Fibroblast of skin of right quadriceps (primary cell): ENCODE measurements at places on chromosomes 5 and 9.

DNA sequence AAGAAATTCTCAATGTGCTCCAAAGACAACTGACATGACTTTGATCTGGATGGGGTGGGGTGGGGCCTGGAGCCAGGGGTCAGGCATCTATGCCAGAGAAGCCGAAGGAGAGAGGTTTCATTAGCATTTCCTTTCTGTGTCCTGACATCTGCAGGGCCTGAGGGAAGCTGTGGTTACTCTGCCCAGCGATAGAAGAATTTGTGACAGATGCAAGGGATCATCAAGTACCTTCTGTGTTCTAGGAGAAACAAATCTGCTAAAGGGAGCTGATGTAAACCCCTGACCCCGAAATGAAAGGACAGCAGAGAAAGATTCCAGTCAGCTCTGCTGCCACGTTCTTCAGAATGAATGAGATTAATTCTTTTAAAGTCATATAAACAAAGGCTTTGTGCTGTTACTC, 335.7 kb downstream of the PRELID2 start:
- no peak for DNase-seq

DNA sequence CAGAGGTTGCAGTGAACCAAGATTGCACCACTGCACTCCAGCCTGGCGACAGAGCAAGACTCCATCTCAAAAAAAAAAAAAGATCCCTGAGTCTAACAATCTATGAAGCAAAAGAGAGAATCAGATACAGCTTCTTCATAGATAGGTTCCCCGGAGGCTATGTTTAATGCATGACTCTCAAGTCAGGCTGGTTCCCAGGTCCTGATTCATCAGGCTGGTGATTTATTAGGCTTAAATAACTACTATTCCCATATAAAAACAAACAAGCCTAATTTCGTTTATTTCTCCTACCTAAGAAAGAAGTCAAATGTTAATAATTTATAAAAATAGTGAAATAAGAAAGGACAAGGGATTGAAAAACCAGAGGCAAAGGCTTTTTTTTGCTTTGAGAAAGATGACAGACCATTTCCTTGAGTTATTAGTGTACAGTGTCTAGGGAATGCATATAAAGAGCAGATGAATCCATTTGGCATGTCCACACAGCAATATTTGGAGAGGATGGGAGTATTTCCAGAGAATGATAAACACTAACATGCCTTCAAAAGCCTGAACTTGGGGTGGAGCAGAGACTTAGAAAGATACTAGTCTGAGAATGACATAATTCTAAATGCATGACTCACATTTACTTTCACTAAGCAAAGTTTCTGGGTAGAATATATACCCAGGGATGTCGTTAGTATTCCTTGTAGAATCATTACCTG, 115.3 kb downstream of the NREP start:
- DNase-seq: peak; percentile 67

GRCh38 chr9:106972082-106972481, 109.1 kb downstream of the ZNF462 start:
- no peak for DNase-seq

DNA sequence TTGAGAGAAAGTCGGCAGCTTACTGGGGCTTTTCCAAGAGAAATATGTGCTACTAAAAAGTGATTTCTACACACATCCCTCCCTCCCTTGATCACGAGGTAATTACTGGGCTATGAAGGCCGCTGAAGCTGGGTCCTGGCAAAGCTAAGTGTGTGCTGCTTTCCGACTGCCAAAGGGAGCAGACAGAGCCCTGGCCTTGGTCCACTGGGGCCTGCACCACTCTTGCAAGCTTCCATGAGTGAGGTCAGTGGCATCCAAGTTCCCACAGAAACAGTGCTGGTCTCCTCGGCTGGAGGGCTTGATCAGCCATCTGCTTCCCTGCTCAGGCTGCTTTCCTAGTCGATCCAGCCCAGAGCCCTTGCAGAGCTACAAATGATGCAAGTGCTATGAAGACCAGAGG, 154.8 kb upstream of the LHFPL2 start:
- DNase-seq: no peak

DNA sequence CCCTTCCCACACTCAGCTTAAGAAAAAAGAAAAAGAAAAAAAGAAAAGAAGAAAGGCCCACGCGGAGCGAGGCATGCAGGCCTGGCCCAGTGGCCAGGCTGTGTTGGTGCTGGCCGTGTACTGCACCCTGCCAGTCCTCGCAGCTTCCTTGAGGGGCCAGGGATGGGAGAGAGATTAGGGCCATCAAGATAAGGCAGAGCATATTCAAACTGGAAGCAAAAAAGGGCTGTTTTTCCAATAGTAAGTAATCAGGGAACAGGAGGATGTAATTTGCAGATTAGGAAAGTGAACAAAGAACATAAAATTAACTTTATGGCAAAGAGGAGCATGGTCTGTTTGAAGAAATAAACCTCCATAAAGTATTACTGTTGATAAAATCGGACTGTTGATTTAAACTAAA, 319.6 kb upstream of the CLINT1 start:
- DNase-seq: no peak

DNA sequence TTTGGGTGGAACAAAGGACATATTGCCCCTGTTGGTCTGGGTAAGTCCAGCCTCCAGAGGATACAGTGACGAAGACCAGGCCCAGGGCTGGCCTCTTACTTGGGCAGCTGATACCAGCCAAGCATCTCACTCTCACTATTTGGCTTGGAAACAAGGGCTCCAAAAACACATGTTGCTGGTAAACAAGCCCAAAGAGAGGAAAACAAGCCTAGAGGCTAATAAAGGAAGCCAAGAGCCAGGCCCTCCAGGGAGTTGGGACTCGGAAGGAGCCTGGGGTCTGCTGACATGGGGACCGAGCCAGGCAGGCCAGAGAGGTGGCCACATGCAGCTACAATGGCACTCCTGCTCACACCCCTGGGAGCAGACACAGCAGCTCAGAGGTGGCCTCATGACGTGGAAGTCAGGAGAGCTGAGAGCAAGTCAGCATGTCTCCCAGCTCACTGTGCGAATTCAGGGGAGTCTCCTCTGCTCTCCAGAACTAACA, 5.7 kb downstream of the SPARC start:
- no peak for DNase-seq

DNA sequence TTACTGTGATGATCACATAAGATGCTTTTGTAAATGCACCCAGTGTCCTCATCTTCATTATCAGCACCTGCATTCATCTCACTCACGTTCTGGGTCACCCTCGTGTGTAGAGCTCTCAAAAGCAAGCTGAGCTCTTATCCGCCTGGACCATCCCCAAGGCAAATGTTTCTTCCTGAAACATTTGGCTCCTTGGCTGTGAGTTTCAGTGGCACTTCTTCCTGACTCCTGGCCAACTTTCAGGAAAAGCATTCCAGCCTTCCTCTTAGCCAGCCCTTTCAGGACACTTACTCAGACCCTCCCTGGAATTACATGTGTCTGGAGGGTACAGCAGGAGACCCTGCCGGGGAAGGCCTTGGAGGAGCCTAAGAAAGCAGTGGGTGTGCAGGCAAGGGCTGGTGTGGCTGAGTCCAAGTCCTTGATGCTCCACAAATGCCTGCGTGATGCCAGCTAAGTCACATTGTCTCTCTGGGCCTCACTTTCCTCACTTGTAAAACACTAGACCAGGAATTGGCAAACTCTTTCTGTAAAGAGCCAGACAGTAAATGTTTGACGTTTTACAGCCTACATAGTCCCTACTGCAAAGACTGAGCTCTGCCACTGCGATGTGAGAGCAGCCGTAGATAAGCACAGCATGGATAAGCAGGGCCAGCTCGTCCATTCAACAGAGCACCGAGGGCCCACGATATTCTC, 72.1 kb downstream of the PDE6A start:
- DNase-seq: no peak

- peak; percentile 73 for DNase-seq
Observed at GRCh38 chr9:89602978-89603766, 1.6 kb upstream of the GADD45G start.

DNA sequence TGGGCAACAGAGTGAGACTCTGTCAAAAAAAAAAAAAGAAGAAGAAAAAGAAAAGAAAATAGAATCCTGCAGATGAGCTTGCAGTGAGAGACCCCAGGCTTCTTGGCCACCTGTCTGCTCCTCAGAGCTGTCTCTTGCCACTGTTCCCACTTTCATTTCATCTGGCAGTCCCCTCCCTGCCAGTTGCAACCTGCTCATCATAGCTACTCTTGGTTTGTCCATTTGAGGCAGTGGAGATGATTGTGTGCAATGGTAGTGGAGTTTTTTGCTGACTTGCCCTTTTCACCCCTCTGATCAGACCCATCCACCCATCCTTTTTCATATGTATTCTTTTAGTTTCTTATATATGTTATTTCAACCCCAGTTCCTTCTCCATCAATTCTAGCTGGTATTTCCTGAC, 28.7 kb downstream of the ANKRD33B start:
- DNase-seq: no peak

DNA sequence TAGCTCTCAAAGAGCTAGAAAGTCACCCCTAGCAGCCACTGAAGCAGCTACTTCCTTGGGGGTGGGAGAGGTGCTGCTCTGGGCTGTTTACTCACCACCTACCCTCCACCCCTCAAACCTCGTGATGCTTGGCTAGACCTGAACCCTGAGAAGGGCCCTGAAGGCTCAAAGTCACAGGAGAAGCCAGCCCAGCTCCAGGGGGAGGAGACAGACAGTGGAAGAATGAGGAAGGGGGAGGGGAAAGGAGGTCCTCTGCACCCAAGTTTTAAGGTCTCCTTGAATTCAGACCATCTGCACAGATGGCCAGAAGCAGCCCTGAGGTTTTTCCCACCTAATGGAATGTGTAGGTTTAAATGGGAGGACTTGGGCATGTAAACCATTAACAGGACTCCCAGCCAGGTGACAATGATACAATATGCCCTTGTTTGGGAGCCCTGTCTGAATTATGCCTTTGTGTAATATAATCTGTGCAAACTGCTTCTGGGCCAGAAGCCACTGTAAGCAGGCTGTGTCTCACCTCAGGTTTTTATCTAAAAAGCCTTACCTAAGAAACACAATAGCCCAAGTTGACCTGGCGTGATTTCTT, 180.5 kb downstream of the PIK3R1 start:
- no peak for DNase-seq

DNA sequence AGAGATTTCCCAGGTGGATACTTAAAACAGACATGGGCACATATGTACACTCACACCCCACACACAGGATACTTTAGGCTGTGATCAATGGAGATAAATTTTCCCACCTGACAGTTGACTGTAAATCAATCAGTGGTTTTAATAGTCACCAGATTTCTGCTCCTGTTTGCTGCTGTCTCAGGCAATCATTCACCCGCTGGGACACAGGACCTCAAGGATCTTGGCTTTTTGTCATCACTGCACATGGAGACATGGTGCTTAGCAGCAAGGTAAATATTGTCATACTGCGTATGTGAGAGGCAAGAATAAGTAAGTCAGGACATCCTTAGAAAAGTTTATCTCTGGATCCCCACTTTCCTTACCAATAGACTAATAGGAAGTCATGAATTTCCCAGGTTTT, 60.8 kb upstream of the KLF9 start:
- no peak for DNase-seq

GRCh38 chr5:58143181-58143580, 316.7 kb downstream of the PLK2 start:
- DNase-seq: no peak

DNA sequence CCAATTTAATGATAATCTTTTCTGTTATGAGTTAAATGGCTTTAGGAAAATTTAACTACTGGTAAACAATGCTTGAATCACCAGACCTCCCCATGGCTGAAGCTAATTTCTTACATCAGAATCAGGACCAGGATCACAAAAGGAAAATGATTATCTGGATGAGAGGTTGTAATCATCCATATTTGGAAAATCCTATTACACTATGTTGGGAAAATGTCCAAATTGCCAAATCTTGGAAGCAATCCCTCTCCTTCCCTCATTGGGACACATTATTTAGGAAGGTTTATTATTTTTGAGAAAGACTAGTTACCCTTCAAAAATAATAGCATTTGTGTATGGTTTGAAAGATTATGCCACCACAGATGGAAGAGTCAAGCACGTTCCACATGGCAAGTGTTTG, 130.7 kb upstream of the MINAR2 start:
- DNase-seq: no peak

DNA sequence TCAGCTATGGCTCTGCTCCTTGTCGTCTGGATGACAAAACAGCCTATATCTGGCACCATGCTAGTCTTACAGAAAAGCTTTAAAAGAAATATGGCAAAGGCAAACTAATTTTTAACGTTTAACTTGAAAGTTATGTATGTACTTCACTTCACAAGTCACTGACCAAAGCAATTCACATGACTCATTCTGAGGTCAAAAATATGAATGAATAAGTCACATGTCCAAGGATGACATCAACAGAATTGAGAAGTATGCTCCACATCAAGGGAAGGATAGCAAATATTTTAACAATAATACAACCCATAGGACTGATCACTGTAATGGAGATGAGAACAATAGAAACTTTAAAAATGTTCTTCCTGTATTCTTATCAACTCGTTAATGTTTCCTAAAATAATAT, 1072.6 kb upstream of the NUDT12 start:
- DNase-seq: peak; percentile 41

DNA sequence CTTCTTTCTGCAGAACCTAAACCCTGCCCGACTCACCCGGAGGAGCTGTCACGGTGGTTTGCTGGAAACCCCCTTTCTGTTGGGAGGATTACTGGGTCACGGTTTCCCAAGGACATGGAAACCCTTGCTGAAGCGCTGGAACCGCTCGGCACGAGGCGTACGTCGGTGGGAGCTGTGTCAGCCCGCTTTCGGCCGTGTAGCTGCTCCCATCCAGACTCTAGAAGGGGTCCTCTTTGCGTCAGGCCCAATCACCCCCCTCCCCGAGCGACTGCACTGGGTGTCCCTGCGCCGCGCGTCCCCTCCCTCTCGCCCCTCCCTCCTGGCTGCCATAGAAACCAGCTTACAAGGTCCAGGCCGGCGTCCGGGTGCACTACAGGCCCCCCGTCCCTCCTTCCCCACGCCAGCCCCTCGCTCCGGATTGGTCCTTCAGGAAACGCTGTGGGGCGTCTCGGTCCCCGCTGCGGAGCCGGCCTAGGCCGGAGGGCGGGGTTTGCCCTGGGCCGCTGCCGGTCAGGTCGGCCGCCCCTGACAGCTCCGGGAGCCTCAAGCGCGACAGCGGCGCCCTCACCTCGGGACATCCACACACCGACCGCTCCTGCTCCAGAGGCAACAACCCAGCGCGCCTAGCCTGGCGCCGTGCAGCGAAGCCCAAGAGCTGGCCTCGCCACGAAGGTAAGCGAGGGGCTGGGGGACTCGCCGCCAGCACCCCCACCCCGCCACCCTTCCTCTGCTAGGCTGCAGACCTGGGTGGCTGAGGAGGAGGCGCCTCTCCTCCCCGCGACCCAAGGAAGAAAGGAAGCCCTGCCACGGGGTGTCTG, at the start of gene NIM1K:
TSS of gene NIM1K (plus strand) at position 486 of the 818 bp plus-strand sequence. CDS start 53,551 bp downstream, outside the sequence.
- DNase-seq: peak; percentile 37
